ENCODE measurements at places on chromosomes 11 and 22.

GRCh38 chr11:33630936-33631748, 69.5 kb downstream of the C11orf91 start:
- no peak for DNase-seq

DNA sequence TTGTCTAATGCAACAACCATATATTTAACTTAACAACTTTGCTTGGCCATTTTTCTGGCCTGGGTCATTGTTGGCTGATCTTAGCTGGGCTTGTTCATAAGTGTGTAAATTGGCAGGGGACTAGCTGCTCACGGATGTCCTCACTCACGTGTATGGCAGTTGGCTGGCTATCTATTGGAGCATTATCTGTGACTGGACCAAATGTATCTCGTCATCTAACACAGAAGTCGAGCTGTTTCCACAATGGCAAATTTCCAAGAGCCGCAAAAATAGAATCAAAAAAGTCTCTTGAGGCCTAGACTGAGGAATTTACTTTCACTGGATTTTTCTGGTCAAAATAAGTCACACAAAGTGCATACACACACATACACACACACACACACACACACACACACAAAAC, 893.3 kb downstream of the FAM181B start:
- DNase-seq = no peak

DNA sequence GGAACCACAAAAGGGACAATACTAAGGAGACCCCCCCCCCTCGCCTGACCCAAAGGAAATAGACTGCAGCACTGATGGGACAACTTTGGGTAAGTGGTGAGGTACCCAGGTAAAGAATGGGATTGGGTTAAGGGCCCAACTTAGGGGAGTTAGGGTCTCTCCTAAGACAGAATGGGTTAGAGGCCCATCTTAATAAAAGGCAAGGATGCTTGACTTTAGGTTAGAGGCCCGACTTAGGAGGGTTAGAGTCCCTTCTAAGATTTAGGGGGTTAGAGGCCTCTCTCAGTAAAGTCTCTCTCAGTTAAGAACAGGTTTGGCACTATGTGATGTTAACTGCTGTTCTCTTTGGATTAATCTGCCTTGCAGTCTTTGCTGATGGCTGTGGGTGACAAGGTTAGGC, 41.0 kb upstream of the DBX1 start:
- no peak for DNase-seq

GRCh38 chr11:60394666-60395380, 1.4 kb upstream of the MS4A14 start:
- DNase-seq = no peak

DNA sequence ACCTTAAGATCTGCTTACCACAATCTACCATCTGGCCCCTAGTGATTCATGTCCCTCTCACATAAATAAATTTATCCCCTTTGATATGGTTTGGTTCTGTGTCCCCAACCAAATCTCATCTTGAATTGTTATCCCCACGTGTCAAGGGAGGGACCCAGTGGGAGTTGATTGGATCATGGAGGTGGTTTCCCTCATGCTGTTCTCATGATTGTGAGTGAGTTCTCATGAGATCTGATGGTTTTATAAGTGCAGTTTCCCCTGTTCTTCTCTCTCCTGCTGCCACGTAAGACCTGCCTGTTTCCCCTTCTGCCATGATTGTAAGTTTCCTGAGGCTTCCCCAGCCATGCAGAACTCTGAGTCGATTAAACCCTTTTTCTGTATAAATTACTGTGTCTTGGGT, 37.2 kb downstream of the OR2AG2 start:
- DNase-seq = peak; percentile 5

DNA sequence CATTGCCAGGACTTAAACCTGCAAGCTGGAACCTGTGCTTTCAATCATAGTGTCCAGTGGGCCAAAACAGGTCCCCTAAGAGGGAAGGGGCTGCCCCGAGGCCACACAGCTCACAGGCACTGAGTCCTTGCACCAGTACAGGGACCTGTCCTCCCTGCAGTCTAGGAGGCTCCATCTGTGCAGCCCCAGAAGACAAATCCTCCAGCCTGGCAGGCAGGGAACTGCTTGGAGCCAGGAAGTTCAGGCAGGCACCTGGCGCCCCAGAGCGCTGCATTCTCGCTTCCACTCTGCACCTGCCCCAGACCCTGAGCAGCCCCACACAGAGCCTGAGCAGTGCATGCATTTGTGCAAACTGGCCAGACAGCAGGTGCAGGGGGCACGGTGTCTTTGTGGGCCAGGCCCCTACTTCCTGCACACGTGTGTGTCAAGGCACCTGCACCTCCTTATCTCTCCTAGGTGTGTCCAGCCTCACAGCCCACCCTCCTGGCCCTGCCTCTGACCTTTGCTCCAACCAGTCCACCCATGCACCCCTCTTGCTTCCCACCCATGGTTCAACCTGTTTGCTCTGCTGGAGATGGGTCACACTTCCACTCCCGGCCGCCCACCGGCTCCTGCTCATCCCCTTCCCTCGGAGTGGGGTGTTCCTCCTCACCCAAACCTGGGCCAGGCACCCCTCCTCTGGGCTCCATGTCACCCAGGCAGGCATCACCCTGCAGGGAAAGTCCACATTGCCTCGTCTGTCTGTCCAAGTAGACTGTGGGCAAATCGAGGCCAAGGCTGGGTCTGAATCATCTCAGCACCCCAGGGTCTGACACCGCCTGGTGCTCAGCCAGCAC, 19.0 kb downstream of the LINC01488 start:
- DNase-seq = no peak

- DNase-seq = no peak
These were observed 105.5 kb downstream of the DSCAML1 start for GRCh38 chr11:117691516-117691915.

- no peak for DNase-seq
These were observed 119.5 kb upstream of the GRIA4 start for GRCh38 chr11:105490333-105490732.

DNA sequence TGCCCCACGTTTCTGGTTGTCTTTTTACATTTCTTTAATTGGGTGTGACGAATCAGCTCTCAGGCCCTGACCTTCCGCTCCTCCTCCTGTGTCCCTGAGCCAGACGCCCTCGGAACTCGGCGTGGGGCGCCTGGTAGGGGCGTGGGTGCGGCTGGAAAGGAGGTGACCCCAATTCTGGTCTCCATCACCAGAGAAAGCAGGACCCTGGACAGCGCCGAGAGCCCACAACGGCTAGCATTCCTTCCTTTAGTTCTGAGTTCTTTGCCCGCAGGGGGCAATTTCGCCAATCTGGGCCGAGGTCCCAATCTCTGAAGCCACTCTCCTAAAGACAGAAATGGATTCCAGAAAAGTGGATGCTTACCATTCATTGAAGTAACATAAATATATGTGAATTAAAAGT, 11.7 kb upstream of the RBMXL2 start:
- DNase-seq = no peak

DNA sequence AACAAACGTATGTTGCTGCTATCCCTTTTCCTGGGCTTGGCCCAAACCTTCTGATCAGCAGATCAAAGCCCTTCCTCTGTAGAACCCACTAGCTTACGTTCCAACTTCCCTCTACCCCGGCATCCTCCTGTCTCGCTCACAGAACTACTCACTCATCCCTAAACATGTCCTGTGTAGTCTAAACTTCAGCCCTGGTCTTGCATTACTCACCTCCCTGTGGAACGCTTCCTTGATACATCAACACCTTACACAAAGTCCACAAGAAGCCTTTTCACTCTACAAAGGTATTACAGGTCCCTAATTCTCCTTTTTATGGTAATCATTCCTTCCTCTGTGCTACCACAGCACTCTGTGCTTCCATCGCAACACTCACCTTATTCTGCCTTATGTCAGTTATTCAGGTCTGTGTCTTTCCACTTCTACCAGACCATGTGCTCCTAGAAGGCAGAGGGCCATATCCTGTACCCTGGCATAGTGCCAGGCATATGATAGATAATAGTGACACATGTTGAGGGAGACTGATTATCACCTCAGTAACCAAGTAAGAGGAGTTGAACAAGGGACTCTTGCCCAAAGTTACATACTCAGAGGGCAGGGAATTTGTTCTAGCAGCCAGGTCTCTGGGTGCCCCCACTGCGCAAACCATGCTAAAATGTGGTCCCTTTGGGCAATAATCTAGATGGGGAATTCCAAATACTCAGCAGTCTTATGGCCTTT, 41.6 kb downstream of the USP35 start:
- DNase-seq = no peak

DNA sequence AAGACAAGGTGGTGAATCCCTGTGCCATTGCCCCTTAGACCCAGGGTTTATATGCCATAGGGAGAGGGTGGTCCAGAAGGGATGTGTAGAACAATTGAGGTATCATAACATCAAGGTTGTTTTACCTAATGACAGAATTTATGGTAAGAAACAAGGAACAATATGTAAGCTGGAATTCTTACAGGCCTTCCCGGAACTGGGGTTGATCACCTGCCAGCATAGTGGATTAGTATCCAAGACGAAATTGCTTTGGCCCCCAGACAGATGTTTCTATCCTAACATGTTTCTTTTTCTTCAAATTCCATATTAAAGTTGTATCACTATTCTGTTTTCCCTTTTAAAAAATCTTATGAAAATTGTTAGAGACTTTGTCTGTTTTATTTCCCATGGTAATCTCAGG, 343.8 kb upstream of the ANO3 start:
- DNase-seq = no peak

GRCh38 chr22:39618996-39619530, 48.5 kb downstream of the CACNA1I start:
- no peak for DNase-seq

DNA sequence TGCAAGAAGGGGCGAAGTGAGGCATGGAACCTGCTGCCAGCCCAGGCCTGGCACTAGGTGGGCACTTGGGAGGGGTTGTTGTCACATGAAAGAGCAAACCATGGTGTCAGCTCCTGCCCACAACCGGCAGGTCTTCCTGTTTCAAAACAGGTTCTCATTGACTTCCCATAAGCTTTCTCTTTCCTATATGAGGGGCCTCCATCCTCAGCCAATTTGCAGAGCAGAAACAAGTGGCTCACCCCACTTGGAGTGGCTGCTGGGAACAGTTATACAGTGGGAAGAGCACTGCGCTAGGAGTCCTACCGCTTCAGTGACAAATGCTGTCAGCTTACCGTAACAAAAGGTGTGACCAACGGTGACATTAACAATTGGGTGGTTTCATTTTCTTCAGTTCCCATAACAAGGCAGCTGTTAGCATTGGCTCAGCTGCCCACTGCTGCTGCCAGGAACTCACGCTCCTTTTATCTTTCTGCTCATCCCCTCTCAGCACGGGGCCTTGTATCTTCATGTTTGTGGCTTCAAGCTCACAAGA, 10.2 kb upstream of the SSTR3 start:
- DNase-seq = no peak

DNA sequence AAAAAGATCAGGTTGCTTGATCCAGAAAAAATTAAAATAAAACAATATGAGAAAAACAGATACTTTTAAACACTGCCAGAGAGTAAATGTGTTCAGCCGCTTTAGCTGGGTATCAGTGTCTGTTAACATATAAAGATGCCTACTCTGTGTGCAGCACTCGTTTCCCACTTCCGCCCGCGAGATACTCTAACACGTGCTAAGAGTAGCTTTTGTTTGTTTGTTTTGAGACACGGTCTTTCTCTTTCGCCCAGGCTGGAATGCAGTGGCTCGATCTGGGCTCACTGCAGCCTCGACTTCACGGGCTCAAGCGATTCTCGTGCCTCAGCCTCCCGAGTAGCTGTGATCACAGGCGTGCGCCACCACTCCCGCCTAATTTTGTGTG, 531 bp upstream of the MEN1 start:
- DNase-seq = no peak

- no peak for DNase-seq
These were observed 178.2 kb downstream of the GRIK4 start for GRCh38 chr11:120689596-120690275.

All from stimulated activated naive CD4-positive, alpha-beta T cell treated with Interleukin-2 at 50 U/mL for 16 hours (primary cell).